ENCODE measurements at places on chromosomes 1 and 21. TPM values are rescaled to one million over a fixed set of nuclear protein-coding genes. Genes with fewer than 3 reads are reported as not detected.

The PIGR gene
- total RNA-seq, result not detected

DNA sequence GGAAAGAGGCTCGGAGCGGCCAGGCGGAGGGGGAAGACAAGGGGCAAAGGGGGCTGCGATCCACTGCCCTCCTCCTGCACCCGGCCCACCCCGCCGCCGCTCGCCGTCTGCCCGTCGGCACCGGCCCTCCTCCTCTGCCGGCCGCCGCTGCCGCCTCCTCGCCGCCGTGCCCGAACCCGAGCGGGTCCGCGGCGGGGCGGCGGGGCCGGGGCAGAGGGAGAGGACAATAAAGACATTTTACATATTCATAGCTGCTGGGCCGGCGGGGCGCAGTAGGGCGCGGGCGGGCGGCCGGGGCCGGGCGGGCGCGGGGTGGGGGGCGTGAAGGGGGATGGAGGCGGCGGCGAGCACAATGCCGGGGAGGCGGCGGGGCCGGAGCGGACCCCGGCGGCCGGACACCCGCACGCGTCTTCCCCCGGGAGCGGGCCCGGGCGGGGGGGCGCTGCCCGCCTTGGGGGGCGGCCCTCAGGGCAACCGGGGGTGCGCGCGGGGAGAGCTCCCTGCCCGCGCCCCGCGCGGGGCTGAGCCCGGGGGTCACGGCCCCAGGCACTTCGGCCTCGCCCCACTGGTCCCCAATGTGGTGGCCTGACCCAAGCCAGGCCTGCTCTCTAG is 546 bp downstream of the POU2F1 start:
- no peak for DNase-seq

- no peak for DNase-seq
Measured at GRCh38 chr1:18412882-18413353, 67.8 kb upstream of the KLHDC7A start.

DNA sequence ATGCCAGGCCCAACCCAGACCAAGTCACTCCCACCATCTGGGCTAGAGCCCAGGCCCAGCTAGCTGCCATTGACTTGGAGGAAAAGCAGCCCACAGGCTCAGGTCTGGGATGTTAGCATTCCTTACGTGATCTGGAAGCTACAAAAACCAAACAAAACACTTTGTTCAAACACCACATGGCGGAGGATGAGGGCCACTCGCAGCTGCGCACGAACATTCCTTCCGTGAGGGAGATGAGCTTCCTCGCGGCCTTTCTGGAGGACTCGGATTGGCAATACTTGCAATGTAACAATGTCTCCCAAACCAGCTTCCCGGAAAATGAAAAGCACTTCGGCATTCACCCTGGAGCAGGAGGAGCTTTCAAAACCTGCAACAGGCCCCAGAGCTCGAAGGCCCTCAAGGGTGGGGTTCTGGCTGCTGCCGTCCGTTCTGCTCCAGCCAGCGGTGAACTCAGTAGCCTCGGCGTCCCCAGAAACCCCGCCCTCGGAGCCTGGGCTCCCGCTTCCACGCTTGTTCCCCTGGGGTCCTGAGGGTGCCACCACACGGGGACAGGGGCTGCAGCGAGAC is 40.5 kb downstream of the COL6A1 start:
- no peak for DNase-seq
